Activated T-helper 1 cell treated with anti-CD3 and anti-CD28 coated beads, Interleukin-2, amount 50 U/mL, for 16 hours (primary cell): ENCODE measurements at places on chromosomes 2 and 18.

DNA sequence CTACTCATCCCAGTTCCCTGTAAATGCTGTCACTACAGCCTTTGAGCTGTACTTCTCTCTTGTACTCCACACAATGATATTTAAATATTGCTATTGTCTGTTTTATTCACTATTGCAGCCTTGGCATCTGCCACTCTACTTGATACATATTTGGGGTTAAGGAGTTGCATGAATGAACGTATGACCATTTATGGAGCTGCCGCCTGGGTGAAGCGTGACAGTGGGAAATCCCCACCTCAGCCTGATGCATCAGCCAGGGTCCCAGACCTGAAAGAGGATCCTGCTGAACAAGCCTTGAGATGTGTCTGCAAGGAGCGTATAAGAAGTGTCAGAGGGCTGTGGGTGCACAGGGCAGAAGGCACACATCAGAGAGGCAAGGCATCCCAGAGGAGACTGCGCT lies 39.1 kb downstream of the MRPL35 start:
- DNase-seq = peak; percentile 15

- no peak for DNase-seq
Measured at GRCh38 chr2:54074606-54075341, 40.6 kb upstream of the ACYP2 start.

DNA sequence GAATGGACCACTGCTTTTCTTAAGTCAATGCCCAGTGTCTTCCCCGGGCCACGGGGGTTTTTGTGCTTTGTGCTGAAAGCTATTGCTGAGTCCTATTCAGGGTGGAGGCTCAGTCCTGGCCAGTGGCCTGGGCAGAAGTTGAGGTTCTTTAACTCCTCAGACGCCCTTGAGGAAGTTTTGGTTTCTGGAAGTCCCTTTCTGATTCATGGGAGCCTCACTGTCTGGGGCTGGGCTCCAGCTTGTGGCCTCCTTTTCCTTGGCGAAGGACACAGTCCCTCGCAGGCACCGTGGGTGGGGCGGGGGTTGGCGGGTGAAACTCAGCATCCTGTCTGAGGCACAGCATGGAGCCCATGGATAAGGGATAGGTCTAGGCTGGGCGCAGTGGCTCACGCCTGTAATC lies 465.2 kb upstream of the HS6ST1 start:
- no peak for DNase-seq

GRCh38 chr2:85950743-85951142 lies 62.0 kb upstream of the ST3GAL5 start:
- no peak for DNase-seq

GRCh38 chr2:171763602-171764001 lies 76.3 kb downstream of the DYNC1I2 start:
- DNase-seq = no peak

GRCh38 chr18:53745224-53745967 lies 479.1 kb downstream of the MBD2 start:
- no peak for DNase-seq

DNA sequence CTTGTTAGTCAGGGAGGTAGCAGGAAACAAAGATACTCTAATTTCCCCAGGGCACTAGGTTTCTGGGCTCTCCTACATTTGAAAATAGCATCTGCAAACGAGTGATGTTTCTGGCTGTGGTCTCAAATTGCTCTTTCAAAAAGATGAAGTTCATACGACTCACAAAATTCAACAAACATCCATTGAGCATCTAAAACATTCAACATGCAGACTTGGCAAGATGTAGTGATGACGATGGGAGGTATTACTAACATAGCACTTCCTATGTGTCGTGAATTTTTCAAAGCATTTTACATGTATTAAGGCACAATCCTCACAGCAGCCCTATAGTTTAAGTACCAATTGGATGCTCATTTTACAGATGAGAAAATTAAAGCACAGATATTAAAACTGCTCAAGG lies 5.2 kb downstream of the CCBE1 start:
- DNase-seq = no peak

GRCh38 chr18:59052965-59053820 lies 86.5 kb upstream of the SEC11C start:
- DNase-seq = no peak

DNA sequence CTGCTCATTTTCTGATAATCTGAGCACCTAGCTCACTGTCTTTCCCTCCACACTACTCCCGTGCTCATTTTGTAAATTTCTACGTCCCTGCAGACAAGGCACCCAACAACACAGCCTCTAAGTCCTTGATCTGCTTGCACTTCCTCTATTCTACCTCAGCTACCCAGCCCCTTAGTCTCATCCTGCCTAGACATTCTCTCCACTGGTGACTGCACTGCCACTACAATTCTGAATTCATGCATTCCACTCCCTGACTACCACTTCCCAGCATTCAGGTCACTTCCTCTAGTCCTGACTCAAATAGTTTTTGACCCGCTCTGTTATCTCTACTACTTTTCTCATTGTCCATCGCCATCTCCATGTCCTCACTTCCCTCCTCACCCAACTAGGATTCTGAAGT lies 155.7 kb downstream of the DYM start:
- DNase-seq = no peak

- no peak for DNase-seq
Measured at GRCh38 chr2:119730671-119731177, 29.0 kb upstream of the PTPN4 start.

GRCh38 chr2:175627405-175627804 lies 374.7 kb downstream of the LNPK start:
- DNase-seq = no peak

- DNase-seq = no peak
Measured at GRCh38 chr2:96914332-96914731, 44.5 kb upstream of the SEMA4C start.

- DNase-seq = no peak
Measured at GRCh38 chr18:42229211-42230210, 274.5 kb downstream of the PIK3C3 start.

- DNase-seq = no peak
Measured at GRCh38 chr18:68803356-68803755, 5.5 kb downstream of the CCDC102B start.

GRCh38 chr18:59719544-59720181 lies 22.4 kb upstream of the CCBE1 start:
- DNase-seq = no peak

- no peak for DNase-seq
Measured at GRCh38 chr2:71798266-71799012, 345.1 kb downstream of the DYSF start.

- no peak for DNase-seq
Measured at GRCh38 chr2:63425606-63426005, 162.7 kb downstream of the WDPCP start.

DNA sequence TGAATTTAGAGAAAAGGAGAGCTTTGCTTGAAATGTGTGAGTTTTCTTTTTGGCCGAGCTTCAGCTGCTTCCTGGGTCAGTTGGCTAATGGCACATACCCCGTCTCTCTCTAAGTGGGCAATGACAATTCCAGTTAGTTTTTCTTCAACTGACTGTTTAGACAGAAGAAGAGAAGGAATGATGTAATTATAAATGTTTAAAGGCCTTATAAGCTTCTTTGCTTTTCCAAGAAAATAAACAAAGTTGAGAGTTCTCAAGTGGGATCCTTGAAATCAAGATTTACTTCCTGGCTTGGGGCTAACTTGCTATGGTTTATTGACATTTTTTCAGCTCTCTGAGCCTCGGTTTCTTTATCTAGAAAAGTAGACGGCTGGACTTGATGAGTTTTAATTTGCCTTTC lies 794.9 kb upstream of the ACVR2A start:
- no peak for DNase-seq

DNA sequence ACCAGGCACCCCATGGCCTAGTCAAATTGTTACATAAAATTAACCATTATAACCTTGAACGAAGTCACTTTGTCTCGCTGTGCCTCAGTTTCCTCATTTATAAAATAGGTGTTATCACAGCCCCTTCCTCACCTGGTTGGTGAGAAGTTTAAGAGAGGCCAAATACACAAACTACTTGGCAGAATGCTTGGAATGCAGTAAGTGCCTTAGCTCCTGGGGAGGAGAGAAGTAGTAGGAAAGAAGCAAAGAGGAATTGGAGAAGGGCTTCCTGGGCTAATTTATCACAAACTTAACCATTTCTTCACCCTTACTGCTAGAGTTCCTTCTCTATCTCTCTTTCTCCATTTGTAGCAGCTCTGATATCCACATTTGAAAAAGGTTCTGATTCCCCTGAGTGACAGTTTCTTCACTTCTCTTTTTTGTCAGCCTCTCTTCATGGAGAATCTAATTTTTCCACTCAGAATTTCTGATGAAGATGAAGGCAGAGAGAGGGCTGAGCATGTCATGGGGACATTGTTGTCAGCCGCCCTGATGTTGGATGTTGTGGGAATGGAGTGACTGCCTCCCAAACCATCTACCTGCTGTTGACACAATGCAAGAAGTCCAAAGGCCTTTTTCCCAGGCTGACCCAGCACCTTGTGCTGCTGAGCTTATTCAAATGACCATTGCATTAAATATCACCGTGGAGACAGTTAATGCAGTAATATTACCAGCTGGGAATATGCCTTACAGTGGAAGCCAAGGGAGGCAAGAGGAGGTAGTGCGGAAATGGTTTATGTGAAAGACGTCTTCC lies 60.4 kb downstream of the BOD1L2 start:
- no peak for DNase-seq

DNA sequence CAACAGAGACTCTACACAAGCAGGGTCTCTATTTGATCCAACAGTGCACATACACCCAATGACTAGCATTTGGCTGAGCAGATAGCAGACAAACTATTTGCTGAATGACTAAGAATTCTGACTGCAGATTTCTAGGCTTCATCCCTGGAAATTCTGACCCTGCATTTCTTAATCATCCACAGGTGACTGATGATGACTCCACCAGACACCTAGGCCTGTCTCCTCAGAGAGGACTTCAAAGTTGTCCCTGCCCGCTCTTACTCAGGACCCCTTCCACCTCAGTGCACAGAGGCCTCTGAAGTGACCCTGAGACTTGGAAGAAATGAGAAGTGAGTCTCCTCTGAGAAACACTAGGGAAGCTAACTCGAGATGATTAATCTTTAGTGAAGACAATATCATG lies 51.3 kb downstream of the SEPTIN10 start:
- no peak for DNase-seq

GRCh38 chr18:24195296-24196053 lies 56.6 kb downstream of the CABYR start:
- no peak for DNase-seq
